ENCODE measurements at places on chromosomes 7 and 10. TPM values are rescaled to one million over a fixed set of nuclear protein-coding genes. Genes with fewer than 3 reads are reported as not detected.
A peak's percentile ranks its signal among the peaks of the same experiment; 100 is the strongest.

DNA sequence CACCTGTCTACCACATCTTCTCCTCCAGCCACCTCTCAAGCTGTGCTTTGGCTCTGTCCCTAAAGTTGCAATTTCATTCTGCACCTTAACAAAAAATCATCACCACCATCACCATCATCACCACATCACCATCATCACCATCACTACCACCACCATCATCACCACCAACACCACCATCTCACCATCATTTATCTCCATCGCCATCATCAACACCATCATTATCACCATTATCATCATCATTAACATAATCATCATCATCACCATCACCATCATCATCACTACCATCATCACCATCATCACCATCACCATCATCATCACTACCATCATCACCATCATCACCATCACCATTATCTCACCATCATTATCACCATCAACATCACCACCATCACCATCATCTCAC, 245.4 kb downstream of the GRID1 start:
- no peak for DNase-seq

DNA sequence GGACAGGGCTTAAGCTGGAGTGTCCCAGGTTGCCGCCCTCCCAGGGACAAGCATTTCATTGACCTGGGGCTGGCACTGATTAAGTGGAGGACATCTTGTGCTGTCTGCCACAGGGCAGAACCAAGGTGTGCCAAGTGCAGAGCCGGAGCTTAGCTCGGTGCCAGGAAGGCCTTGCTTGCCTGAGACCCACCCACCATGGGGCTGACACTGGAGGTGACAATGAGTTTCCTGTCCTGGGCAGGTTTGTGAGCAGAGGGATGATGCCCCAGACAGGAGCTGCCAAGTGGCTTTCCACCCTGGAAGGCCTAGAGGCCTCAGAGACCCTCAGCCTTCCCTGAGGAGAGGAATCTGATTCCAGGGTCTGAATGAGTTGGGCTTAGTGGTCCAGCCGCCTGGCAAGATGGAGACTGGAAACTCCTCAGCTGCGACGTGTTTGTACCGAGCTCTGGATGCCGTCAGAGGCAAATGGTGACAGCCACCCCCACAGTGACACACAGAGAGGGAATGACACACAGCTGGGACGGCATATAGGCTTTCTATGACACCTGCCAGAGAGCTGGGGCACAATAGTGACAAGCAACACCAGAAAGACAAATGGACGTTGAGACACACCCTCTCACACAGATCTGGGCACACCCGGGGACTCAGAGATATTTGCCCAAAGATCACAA, 2.6 kb downstream of the ADCYAP1R1 start:
- no peak for DNase-seq

DNA sequence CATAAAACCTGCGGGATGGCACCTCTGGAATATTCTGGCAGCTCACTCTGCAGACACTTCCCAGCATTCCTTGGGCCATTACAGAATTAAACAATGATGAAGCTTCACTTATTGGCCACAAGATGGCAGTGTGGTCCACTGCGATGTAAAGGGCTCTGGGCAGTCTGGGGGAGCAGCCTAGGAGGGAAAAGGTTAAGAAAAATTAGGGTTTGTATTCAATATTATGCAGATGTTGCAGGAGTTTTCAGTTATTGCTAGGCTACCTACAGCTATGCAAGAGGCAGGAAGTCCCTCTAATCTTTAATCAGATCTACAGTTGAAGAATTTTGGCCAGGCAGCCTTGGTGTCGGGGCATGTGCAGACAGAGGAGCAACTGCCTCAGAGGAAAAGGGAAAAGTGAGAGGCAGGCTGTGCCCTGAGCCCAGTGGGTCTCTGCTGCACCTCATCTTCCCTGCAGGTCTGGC, 233.2 kb upstream of the PRSS1 start:
- peak; percentile 84 for DNase-seq

GRCh38 chr7:101898106-101898505, 80.7 kb downstream of the CUX1 start:
- DNase-seq = no peak

GRCh38 chr10:91694170-91694794, 61.4 kb upstream of the PPP1R3C start:
- peak; percentile 56 for DNase-seq

- peak; percentile 53 for DNase-seq
Observed at GRCh38 chr10:91590142-91590903, 42.5 kb downstream of the PPP1R3C start.

The SEMA3D gene
- 20.4 TPM for total RNA-seq
